SHP77 (cell line): ENCODE measurements at places on chromosomes 7 and 10.

GRCh38 chr10:129960481-129961156 is 3.5 kb downstream of the EBF3 start:
- no peak for DNase-seq

DNA sequence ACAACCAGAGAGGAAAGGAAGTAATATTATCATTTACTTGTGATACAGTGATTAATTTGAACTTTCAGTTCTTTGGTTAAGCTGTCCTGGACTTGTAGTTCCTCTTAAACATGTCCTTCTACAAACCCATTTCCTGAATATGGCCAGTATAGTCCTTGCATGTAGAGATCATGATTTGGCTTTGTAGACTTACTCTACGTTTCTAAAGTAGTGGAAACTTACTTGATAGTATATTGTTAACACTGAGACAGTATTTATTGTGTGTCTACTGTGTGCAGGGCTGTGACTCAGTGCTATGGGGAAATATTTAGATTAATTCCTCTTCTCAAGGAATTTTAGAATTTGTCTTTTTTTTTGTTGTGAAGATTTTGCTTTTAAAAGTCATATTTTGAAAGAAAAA is 109.5 kb downstream of the NRF1 start:
- DNase-seq = no peak

- no peak for DNase-seq
Measured at GRCh38 chr10:86782701-86783418, 26.4 kb downstream of the BMPR1A start.

GRCh38 chr7:2336626-2337299 is 17.9 kb upstream of the EIF3B start:
- DNase-seq = no peak

GRCh38 chr10:63576501-63576900 is 55.3 kb downstream of the REEP3 start:
- no peak for DNase-seq

DNA sequence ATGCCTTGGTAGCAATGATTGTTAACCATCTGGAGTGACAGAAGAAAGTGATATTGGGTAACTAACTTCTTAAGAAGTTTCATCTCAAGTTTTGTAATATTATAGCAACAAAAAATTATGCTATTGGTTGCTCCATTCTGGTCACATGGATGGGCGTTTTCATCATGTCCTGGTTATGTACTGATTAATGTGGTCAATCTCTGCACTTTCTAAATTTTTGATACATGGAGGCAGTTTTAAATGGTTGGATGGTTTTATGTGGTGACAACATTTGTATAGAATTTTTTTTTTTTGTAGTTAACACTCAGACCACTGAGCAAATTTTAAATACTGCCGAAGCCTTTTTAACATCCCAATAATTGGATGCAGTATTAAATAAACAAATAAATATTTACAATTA is 55.2 kb upstream of the CCAR1 start:
- DNase-seq = no peak

DNA sequence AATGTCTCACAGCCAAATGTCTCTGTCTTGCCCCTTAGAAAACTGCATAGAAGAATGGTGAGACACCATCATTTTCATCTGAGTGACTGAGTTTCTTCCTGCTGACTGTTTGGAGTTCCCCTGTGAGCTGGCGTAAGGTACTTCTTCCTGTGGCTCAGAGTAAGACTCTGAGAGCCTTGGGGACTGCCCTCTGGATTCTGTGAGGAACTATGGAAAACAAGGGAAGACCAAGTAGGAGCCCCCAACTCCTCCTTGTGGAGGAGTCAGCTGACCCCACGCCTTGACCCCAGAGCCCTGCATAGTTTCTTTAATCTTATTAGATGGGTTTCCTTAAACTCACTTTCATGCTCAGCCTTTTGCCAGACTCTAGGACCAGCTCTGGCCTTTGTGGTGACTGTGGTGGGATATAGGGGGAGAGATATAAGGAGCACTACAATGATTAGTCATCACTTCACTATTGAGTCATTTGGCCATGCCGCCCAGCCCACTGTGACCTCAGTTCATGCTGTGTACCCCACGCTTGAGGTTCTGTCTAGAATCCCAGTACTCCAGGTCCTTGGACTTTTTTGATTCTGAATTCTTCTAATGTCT is 51.8 kb upstream of the FAM133B start:
- DNase-seq = no peak

- no peak for DNase-seq
Measured at GRCh38 chr10:10845185-10845584, 172.5 kb upstream of the CELF2 start.

DNA sequence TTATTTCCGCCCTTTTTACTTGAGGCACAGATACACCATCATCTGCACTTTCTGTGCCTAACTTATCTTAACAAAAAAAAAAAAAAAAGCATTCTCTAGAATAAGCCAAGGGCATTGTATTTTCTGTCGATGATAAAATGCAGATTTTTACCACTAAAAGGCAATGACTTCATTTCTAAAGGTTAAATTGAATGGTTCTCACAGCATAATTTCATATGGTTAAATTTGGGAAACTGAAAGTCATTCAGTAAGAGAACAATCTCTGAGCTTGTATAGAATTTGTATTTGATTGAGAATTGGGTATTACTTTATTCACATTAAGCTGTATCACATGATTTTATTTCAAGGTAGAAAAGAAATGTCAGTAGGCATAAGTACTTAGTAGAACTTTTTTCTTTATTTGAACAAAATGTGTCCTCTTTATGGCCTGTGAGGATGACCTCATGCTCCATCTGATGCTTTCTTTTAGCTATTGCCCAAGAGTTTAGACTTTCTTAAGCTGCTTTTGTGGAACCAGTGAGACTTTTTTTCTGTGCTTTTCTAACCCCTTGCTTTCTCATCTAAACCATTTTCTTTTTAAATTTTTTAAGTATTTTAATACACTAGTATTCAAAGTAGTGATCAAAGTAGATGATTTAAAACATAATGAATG is 110.3 kb downstream of the LRRC4 start:
- no peak for DNase-seq

GRCh38 chr7:26815426-26815825 is 49.0 kb downstream of the SKAP2 start:
- DNase-seq = no peak

DNA sequence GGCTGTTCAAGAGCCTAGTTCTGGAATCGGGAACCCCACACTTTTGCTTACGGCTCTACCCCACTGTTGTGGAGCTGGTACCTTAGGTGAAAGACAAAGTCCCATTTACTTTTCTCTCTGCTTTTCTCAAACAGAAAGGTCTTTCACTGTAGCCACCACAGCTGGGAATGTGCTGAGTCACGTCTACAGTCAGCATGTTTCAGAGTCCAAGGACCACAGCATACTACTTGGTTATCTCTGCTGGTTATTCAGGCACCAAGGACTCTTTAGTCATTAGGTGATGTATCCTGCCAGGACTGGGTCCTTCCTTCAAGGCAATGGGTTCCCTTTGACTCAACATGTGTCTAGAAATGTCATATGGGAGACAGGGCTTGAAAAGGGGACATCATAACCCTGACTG is 266.8 kb upstream of the STEAP1 start:
- DNase-seq = no peak

GRCh38 chr10:119225083-119225658 is 17.8 kb downstream of the GRK5 start:
- DNase-seq = no peak

- no peak for DNase-seq
Measured at GRCh38 chr7:117062300-117062699, 109.0 kb downstream of the ST7 start.

DNA sequence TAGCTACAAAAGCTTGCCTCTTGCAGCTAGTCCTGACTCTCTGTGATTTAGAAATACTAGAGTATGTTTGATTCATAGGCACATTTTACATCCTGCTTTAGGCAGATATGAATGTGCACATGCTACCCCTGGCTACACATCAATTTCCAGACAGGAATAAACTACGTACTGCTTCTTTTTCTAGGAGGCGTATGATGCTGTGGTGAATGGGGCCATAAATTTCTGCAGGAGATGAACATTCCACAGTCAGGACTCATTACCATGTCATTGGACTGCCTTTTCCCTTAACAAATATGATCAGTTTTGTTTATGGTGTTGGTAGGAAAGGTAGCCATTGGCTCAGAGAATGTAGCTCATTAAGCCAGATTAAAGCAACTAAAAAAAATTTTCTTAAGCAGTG is 50.1 kb upstream of the IFRD1 start:
- no peak for DNase-seq

- DNase-seq = no peak
Measured at GRCh38 chr10:130456616-130457015, 320.4 kb downstream of the GLRX3 start.

DNA sequence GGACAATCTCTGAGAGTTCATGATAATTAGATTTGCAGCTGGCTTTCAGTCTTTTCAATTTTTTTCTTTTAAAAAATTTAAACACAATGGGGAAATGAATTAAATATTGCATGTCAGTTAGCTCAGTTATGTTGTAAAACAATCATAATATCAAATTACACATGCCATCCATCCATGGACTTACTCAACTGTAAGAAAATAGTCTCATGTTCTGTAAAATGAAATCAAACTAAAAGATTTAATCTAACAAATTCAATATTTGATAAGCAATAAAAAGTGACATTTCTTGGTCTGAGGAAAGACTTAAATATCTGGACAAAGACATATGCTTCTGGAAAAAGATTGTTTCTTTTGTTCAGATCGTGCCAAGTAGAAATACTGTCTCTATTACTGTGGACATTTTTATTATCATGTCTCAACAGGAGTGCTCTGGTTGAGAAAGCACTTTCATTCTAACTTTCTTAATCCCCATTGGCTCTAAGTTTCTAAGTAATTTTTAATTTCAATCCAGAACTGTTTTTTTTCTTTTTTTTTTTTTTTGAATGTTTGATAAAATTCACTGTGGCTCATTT is 179.2 kb upstream of the FAM3C start:
- no peak for DNase-seq

GRCh38 chr10:87928996-87929395 is 65.6 kb downstream of the PTEN start:
- DNase-seq = no peak

DNA sequence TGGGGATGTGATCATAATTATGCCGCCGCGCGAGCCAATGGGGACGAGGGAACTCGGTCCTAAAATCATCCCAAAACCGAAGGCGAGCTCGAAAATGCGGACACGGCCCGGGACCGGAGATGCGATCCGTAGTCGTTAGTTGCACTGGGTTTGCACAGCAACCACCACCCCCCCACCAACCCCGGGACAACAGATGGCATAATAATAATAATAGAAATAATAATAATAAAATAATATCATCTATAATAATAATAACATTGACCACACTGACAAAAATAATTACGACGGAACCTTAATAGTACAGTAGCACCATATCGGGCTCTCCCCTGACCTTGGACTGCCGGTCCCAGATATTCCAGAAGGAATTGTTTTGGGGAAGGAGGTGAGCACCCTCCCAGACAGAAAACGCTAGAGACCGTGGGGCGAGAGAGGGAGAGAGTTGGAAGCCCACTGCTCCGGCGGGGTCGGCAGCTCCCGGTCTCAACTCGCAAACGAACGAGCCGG is 1.1 kb upstream of the EMX2 start:
- DNase-seq = no peak

GRCh38 chr7:138519061-138519798 is 59.2 kb downstream of the TRIM24 start:
- no peak for DNase-seq

DNA sequence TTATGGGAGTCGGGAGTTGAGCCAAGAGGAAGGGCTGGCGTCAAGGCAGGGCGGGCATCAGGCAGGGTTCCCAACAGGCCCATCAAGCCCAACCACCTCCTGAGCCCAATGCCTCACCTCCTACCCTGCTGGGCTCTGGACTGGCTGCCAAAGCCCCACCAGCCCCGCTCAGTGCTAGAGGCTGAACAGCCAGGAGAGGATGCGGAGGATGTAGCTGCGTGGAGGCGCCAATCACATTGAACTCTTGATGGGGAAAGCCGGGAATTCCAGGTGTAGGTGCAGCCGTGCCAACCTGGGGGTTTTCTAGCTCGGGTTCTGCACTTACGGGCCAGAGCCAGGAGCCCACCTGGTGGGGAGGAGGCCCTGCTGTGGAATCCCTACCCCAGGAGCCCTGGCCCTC is 12.9 kb downstream of the ATP5MF start:
- DNase-seq = no peak

DNA sequence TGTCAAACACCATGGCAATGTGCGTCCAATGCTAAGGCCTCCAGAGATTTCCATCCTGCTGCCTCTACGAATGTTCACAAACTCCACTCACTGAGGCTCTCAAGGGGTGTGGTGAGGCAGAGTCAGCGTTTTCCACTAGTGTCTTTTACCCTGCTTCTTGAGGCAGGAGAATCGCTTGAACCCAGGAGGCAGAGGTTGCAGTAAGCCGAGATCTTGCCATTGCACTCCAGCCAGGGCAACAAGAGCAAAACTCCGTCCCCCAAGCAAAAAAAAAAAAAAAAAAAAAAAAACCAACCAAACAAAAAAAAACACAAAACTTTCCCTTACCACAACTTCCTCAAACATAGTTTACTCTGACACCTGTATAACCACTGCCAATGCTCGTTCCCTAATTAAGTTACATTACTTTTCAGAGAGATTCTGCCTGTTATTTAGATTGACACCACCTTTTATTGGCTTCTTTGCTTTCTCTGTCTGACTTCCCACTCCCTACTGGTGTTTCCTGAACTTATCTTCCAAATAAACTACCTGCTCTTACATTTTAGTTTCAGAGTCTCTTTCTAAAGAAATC is 102.1 kb upstream of the ZNF746 start:
- DNase-seq = no peak

DNA sequence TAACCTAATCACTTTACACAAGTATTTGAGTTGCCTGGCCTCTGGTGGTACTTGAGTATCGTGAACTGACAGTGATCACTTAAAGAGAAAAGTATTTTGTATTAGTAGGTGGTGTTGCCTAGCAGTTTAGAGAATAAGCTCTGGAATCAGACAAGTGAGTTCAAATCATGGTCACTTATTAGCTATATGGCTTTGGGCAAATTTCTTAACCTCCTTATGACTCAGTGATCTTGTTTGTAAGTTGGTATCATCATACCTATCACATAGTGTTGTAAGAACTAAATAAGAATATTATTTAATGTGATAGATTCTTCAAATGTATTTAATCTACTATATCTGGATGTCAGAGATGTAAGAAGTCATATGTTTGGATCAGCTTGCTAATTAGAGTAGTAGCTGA is 163.8 kb downstream of the RNF133 start:
- no peak for DNase-seq

- DNase-seq = no peak
Measured at GRCh38 chr10:3700531-3701076, 84.4 kb downstream of the KLF6 start.

DNA sequence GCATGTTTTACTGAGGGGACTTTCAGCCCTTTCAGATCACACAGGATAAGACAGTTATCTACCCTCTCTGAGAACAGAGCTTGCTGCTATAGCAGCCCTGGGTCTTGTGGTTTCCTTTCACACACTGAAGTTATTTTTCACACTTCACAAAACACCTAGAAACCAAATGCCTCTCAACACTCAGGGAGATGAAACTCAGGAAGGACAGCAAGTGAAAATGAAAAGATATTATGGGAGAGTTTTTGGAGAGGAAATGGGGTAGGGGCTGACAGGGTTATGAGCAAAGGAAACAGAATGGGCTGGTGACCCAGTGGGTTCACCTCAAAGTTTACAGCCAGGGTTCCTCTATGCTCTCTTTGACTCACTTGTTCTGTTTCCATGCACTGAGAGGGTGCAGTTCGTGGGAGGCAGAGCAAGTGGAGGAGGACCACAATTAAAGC is 17.0 kb upstream of the GIMAP2 start:
- DNase-seq = no peak
